ENCODE measurements at places on chromosomes 6 and 20.
A peak's percentile ranks its signal among the peaks of the same experiment; 100 is the strongest.

DNA sequence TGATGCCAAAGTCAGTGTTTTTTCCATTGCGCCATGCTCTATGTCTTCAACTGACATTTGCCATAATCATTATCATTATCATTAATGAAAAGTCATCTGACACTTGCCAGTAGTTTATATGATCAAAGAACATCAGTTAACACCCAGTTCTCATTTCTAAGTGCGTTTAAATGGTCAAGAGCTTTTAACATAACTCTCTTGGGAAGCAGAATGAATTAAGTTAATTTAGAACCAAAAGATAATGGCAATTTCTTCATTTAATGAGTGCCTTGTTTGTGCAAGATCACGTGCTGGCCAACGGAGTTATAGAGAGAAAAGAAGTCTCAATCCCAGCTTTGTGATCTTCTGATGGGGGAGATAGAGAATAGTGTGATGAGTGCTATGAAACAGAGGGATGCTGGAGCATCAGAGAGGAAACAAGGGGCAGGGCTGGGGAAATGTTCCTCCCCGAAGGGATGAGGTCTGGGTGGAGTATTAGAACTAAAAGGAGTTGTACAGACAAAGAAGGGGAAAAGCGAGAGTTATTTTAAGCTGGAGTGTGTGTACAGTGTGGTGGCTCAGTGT, 20.3 kb downstream of the ANKS1A start:
- DNase-seq, result no peak

DNA sequence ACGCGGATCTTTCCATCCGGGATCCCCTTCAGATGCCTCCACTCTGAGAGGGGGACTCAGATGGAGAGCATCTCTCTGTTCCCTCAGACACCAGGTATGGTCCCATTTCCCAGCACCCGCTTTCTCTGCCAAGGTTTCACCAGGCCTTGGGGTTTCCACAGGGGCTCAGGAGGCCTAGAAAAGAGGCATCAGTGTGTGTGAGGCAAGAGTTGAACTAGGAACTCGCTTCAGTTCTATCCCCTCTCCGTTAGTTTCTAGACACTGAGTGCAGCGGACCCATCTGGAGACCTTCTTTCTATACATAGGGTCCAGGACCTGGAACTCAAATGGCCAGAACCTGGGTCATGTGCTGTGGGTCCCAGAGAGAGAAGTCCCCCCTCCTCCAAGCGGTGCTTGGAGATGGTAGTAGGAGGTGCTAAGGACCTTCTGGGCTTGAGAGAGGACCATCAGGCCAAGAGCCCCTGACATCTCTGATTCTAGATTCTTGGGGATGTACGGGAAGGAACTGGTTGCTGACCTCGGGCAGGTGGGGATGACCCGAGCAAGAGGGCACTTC, 2.1 kb downstream of the SLC12A5 start:
- DNase-seq, result no peak

DNA sequence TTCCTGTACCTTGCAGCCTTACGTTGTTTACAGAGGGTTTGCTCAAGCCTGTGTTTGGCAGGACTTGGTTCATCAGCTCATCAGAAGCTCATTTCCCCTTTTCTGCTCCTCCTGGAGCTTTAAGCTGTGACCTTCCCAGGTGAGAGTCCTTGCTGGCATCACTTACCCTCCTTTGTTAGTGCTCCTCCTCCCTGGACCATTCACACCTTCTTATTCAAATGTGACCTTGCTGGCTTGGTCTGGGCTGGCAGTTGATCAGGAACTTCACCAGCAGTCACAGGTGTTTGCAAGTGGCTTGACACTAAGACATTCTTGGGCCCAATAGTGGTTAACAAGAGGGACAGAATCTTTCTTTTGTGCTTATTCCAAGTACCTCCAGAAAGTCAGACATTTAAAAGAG, 148.8 kb downstream of the C6orf58 start:
- no peak for DNase-seq

DNA sequence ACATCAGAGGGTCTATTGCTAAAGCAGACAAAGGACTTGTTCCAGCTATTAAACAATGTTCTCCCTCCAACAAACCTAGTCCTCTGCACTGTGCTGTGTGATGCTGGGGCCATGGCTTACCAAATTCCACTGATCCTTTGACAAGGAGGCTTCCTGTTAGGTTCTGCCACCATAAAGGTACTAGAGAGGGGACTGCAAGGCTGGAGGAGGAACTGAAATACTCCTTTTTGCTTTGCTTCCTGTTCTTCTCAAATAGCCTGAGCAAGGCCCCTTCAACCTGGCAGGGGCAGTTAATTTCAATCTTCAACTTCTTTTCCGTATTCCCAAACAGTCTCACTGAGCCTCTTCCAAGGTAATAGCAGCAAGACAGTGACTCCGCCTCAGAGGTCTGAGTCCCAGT, 286.4 kb upstream of the IRAK1BP1 start:
- no peak for DNase-seq

DNA sequence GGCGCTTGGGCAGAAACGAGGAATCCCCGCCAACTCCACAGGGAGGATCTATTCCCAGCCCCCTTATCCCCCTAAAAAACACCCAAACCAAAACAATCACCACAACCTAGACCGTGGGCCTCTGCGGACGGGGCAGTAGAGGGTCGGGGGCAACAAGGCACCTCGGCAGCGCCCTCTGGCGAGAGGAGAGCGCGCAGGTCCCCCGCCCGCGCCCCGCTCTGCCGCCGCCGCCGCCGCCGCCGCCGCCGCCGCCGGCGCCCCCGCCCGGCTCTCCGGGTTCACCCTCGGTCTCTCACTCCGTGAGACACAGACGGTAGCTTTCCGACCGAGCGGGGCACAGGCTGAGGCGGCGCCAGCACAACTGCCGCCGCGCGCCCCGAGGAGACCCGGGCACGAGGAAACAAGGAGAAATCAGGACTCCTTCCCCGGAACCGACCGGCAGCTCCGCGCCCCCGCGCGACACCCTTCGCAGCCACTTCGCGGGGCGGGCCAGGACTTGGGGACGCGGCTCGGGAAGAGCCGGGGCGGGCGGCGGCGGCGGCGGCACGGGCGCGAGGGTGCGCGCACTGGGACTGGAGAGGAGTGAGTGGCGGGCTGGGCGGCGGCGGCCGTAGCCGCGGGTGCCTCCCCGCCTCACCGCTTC, at the start of gene SLC35F1:
SLC35F1 (plus strand) TSS at position 307 of the 643 bp plus-strand sequence.
- peak; percentile 7 for DNase-seq

DNA sequence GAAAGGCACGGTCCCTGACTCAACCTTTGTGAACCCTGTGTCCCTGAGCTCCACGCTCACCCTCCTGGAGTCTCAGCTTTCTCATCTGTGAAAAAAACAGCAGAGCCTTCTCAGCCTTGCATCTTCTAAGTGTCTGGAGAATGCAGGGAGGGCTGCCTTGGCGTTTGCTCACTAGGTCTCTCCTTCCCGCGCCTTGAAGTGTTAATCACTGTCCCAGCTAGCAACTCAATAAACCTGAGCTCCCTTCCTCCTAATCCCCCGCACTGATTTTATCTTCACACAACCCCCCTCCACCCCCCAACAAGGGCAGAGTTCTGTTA, 34.9 kb upstream of the FOXC1 start:
- DNase-seq, result no peak

DNA sequence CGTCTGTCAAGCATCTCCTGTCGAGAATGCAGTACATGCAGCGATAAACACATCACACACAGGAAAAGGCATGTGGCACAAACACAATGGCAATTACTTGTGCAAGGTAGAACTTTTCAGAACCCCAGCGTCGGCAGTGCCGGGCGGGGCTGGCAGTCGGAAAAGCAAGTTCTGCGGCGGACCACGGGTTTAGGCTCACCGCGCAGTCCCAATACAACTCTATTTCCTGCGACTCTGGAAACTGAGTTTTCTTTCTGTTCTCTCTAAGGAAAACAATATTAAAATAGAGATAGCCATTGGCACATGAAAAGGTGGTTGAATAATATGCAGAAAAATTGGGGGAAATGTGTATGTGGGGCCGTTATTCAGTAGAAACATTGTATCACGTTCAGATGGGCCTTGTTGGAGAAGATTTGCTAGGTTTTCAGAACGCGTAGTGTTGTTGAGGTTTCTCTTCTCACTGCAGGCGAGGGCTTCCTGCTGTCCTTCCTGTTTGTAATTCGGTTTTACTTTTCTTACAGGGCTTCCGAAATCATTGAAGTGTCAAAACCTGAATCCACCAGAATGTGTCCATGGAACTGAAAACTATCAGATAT, 369.5 kb downstream of the THBS2 start:
- no peak for DNase-seq

DNA sequence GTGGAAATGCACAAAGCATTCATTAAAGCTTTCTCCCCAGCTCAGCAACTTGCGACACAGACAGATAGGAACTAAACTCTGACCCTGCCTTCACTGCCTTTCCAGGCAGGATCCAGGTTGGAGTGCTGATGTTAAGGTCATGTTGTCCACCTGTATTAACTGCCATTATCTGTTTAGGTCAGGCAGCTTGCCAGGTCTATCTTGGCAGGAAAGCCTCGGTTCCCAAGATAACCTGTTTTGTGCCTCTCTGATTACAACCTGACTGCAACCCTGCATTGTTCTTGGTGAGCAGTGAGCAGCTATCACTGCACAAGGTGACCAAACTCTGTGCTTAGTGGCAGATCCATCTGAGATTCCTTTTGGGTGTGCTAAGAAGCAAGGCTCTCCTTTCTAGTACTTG, 23.2 kb upstream of the ELOVL2 start:
- no peak for DNase-seq

DNA sequence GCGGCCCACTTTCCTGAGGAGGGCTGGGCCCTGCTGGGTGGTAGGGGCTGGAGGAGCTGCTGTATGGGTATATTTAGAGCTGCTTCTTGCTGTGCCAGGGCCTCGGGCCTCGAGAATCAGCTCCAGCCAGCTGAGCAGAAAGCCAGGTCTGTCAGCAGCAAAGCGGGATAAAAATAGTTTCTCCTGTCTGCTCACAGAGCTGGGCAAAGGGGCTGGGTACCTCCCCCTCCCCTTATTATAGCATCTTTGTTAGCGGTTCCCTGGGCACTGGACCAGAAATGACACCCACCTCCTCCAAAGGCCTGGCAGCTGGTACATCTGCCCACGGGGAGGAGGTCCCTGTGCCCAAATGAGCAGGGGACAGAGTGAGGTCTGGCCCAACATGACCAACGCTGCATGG, 6.0 kb downstream of the SCRT2 start:
- DNase-seq, result no peak

DNA sequence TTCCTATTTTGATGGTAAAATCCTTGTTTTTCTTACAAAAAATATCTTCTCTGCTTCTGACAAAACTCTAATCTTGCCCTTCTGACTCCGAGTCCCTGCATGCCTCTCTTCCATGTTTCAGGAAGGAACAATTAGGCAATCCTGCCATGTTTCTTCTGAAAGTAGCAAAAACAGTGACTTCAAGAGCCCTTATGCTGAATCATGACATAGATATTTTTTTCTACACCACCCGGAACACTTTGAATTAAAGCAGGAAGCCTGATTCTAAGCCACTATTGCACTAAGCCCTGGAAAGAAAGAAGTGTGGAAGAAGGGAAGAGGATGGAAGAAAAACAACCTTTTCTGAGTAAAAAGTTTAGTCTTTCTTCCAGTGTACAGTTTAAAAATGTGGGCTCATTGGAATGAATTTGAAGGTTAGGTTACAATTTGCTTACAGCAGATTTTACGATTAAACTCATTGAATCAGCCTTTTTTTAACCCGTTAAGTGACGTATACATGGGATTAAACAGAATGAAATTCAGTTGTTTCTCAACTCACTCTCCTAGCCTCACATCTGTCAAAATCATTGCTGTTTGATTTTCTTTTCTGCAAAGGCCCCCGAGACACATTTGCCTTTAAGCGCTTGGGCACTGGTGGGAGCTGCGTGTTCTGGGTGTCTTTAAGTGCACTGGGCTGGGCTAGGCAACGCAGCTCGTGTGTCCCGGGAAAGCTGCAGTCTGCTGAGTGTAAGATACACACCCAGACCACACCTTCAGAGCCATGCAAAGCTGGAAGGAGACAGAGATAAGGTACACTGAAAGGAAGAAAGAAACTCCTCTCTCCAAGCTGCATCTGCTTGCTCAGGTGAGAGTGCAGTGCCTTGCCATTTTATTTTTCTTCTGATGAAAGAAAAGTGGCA, 159.4 kb upstream of the CITED2 start:
- peak; percentile 84 for DNase-seq

- peak; percentile 17 for DNase-seq
Measured at GRCh38 chr6:135434991-135435390, 62.5 kb downstream of the AHI1 start.

DNA sequence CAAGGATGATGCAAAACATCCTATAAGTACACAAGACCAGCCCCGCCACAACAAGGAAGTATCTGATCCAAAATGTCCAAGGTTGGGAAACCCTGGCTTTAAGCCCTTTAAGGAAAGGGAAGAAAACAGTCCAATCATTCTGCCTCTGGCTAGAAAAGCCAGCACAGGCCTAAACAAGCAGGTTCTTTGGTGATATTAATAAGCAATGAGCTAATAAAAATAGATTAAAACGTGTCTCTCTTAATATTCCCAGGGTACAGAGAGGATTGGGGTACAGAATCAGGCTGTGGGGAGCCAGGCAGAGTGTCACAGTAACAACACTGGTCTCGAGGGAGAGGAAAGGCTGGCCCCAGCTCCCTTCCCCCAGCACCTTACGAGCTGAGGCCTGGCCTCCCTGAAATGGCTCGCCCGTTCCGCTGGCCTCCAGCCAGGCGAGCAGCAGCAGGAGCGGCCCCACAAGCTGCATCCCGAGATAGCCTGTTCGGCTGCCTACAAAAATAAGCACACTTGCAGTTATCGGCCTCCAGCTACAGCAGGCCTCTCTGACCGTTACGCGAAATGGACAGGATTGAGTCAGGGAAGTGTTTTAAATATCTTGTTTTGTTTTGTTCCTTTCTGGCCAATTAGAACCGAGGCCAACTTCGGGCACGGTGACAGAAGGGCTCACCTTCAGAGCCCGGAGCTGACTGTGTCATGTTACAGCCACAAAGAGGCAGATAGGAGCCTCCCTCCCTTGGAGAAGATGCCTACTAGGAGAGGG, 4.0 kb upstream of the ZMYND8 start:
- peak; percentile 95 for DNase-seq

DNA sequence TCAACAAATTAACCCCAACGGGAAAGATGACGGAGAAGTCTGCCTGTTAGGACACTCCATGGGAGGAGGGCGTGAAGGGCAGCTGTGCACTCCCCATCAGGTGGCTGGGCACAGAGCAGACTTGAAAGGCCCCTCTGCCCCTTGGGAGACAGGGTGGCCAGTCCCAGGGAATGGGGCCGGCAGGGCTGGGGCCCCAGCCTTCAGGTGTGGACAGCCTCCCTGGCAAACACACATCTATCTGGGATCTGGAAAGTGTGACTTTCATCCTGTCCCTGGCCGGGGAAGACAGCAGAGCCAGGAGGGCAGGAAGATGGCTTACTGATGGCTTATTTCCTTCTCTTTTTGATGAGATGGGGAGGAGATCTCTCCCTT, 4.5 kb upstream of the FRMD1 start:
- DNase-seq, result no peak

GRCh38 chr6:159680104-159680503, 12.9 kb downstream of the SOD2 start:
- DNase-seq, result no peak
